ENCODE measurements at places on chromosomes 2 and 18.

- DNase-seq = no peak
These were observed 43.4 kb downstream of the ITGB6 start for GRCh38 chr2:160156665-160157064.

GRCh38 chr2:2873450-2873811 is 504.2 kb downstream of the EIPR1 start:
- no peak for DNase-seq

DNA sequence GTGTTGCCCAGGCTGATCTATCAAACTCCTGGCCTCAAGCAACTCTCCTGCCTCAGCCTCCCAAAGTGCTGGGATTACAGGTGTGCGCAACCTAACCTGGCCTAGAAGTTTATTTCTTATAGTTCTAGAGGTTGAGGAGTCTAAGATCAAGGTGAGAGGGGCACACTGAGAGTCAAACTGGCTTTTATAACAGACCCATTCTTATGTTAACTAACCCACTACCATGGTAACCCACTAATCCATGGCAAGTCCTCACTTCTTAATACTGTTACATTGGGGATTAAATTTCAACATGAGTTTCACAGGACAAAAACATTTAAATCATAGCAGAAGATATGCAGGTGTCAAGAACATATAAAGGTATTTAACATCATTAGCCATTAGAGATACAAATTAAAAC is 50.6 kb downstream of the MDH1 start:
- no peak for DNase-seq

- DNase-seq = no peak
These were observed 105.1 kb downstream of the BCL2L11 start for GRCh38 chr2:111225856-111226255.

DNA sequence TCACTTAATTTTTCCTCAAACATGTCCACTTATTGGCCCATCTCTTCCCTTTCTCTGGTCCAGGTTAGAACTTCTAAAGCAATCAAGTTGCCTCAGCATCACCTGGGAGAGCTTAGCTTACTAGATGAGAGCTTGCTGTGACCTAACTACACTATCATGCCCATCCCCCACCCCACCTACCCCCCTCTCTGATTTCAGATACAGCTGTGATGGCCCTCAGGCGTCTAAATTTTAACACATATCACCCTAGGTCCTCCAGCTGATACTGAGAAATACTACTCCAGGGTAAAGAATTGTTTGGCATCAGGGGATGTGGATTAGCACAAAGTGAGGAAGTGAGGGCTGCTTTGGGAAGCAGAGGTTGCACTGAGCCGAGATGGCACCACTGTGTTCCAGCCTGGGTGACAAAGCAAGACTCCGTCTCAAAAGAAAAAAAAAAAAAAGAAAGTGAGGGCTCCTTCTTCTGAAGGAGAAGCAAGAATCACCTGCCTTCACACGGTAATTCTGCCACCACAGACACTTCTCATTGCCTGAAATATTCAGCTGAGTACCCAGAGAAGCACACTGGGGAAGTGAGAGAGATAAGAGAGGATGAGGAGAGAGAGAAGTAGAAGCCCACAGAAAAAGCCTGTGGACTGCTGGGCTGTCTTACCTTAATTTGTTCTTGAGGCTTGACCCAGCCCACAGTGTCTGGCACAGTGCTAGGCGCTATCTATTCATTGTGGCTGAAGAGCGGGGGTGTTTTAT is 263.4 kb downstream of the ASXL3 start:
- no peak for DNase-seq

- DNase-seq = no peak
These were observed 697.5 kb upstream of the RAB6C start for GRCh38 chr2:129281791-129282530.

DNA sequence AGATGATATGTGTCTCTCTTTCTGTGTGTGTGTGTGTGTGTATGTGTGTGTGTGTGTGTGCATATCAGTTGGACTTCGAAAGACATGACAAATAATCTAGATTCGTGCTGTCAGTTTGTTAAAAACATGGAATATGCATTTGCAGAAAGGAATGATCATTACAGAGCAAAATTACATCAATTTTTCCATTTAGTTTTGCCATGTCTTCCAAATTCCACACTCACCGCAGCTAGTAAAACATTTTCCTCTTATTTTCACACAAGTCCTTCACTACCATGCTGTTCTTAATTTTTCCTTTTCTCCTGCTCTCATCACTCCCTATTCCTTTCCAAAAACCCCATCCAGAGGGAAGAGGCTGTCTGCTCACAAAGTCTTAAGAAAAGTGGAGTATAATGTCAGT is 1191.4 kb upstream of the SLC39A10 start:
- DNase-seq = no peak

GRCh38 chr2:64859312-64860212 is 129.6 kb upstream of the SLC1A4 start:
- DNase-seq = no peak

DNA sequence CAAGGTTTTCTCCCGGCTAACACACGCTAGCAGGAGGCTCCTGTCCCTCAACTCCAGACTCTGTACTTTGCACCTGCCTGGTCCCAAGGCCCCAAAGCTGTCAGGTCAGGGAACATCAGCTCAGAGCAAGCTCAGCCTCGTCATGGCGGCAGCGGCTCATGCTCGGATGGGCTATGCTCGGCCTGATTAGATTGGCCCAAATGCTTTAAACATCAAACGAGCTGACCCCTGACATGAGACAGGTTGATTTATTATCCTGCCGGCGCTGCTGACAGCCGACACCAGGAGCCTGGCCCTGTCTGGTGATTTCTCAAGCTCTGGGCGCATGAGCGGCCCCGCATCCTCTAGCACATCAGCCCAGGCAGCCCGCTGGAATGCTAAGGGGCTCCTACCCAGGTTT is 436.4 kb downstream of the EIPR1 start:
- no peak for DNase-seq

DNA sequence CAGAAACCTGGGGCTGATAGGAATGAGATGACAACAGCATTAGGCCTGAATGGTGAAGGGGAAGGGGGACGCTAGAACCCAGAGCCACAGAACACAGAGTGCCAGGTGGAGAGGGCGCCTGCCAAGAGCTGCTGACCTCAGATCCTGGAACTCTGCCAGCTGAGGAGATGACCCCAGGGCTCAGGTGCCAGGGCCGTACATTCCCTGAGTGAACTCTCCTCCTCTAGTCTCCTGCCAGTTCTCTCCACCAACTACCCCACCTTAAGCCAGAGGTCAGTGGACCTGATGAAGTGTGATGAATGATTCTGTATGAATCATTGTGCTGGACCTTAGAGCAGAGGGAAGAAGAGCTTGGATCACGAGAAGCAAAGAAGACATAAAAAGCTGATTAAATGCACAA is 1582.2 kb upstream of the ACVR2A start:
- DNase-seq = no peak

DNA sequence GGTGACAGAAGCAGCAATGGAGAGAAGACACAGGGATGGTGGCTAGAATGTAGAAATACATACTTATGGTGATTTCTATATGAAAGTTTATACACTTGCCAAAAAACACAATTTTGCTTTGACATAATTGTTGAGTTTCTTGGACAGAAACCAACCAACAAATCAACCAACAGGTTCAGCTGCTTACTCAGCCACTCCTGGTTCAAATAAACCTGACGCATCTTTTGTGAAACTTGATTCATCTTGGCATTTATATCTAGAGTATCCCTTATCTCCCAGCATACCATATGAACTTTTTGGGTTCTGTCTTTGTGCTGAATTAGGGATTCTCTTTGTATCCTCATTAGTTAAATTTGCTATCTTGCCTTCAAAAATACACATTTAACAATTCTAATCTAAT is 54.1 kb upstream of the ERBB4 start:
- no peak for DNase-seq

DNA sequence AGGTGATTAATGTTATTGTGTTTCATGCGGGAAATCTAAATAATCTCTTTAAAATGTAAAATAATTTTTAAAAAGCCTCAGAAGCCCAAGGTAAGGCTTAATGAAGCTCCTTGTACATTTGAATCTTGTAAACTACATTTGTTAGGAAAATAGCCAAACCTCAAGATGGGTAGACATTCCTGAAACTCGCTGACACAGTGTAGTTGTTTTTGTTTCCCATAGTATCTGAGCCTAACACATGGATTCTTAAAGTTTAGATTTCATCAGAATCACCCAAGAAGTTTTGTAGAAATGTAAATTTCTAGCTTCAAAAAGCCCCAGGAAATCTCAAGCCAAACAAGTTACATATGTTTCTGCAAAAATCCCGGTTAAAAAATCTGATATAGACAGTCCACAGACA is 1221.1 kb upstream of the ACVR2A start:
- DNase-seq = no peak

DNA sequence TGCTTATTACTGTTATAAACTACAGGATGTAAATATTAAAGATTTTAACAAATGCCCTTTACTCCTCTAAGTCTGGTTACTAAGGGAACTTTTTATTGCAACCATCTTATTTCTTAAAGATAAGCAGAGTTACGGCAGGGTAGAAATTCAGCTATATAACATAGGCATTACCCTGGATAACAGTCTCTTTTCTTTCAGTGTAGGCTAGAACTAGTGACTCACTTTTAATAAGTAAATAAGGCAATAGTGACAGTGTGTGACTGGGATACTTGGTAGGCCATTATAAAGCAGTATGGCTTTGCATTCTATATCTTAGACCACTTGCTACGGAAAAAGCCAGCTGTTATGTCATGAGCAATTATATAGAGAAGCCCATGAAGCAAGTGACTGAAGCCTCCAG is 1041.0 kb upstream of the NRXN1 start:
- DNase-seq = no peak

- DNase-seq = no peak
These were observed 13.7 kb downstream of the SESTD1 start for GRCh38 chr2:179250848-179251504.
